ENCODE measurements at places on chromosomes 1 and 21.

DNA sequence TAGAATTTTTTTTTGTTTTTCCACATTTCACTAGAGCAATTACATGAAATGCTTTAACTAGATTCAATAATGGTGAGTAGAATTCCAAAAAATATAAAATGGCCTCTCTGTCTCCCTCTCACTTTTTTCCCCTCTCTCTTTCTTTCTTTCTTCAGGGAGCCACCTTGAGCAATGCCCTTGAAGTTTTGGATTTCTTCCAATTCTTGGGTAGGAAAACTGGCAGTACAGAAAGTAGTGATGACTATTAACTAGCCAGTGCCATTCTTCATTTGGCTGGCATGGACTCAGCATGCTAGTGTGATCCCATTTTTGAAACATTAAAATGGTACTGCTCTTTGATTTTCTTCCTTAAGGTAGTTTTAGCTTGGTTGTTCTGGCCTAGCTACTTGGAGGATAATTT lies 4.5 kb upstream of the FNBP1L start:
- no peak for DNase-seq

DNA sequence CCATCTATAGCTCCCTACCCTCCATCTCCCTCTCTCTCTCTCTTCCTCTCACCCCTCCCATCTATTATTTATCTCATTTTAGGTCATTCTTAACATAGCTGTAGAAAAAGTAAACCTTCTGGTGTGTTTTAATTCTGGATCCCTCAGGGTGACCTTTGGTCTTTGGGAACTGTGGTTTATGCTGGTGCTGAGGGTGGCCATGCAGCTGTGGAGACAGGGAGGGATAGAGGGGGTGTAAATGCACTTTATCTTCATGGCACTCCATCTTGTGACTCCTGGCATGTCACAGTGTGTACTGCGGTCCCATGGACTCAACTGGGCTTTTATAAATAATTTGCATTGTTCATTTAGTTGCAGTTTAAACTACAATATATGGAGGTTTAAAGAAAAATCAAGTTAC lies 50.2 kb upstream of the RUNX1 start:
- no peak for DNase-seq

GRCh38 chr1:3132660-3133059 lies 63.7 kb downstream of the PRDM16 start:
- no peak for DNase-seq

GRCh38 chr1:201252944-201253371 lies 30.3 kb upstream of the PKP1 start:
- no peak for DNase-seq

DNA sequence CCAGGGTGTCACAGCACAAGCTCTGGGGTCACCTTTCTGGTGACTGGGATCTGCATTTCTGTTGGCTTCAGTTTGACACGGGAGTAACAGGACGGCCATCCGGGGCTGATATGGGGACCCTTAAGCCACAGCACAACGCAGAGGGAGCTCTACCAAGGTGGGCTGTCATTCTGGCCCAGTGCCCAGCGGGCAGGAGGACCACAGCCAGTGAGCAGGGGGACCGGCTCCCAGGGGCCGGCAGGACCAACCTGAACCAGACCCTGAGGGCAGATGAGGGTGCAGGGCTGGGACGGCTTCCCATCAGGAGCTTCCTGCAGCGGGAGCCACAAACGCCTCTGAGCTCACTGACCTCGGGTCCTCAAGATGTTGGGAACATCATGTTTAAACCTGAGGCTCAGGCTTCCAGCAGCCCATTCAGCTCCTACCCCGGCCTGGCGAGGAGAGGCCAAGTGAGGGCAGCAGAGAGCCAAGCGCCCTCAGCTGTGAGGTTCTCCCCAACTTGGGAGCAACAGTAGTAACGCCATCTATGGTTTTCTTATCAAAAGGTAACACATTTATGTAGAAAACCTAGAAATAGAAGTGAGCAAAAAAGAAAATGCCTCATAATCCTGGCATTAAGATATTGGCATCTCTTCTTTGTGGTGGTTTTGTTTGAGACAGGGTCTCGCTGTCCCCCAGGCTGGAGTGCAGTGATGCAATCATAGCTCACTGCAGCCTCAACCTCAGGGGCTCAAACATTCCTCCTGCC lies 26.8 kb downstream of the TMEM201 start:
- no peak for DNase-seq

DNA sequence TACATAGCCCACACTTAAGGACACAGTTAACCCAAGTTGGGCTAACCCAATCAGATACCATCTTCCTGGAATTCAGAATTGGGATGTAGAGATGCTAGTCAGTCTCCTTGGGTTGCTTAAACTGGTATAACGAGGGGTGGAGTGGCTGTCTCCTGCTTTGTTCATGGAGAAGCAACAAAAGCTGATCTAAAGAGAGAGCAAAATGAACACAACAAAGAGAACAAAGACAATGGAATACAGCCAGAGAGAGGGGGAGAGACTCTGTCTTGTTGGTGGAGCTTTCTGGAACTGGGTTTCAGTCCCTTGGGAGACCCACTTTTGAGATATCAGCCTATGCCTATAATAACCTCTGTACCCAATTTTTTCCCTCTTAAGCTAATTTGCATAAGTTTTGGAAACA lies 138.1 kb downstream of the ATG4C start:
- DNase-seq, result no peak

- DNase-seq, result no peak
These were observed 484.8 kb downstream of the PTPRC start for GRCh38 chr1:199123615-199124014.

DNA sequence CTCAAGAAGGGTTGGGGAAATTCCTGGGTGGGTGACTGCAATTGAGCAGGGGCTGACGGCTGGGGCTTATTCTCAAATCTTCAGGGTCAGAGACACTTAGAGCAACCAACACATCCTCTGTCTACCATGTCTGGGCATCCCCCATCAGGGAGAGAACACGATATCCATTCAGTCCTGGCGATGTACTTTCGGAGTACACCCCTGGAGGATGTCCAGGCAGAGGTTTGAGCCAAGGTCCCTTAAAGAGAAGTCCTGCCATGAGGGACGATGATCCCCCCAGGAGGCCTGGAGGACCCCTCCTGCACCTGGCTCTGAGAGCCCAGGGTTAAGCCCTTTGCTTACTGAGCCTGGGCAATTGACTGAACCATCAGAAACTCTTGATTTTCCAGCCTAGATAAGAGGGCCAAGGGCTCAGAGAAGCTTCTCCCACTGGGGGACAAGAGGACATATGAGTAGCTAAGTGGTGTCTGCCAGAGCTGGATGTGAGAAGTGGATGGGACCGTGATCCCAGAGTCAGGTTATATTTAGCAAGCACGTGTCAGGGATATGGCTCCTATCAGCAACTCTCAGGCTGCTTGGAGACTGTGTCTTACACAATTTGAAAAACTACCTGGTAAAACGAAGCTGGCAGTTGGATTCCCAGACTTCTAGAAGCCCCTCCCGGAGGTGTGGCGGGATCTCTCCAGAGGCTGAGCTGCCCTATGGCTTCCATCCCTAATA lies 253.3 kb upstream of the VAMP3 start:
- no peak for DNase-seq

DNA sequence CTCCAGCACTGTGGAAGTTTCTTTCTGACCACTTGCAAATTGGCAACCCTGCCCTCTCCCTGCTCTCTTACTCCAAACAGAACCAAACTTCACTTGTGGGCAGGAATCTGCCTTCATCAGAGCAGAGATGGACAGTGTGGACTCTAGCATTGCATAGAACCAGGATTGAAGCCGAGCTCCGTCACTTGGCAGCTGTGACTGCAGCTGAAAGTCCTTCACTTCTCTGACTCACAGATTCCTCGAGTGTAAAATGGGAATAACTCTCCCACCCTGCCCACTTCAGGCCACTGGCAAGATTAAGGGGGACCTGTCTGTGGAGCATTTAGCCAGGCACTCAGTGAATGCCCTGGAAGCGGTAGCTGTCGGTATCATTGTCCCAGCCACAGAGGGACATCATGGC lies 75.7 kb upstream of the ZBTB40 start:
- DNase-seq, result no peak

- DNase-seq, result no peak
These were observed 61.4 kb downstream of the EIF2B3 start for GRCh38 chr1:44924835-44925464.

DNA sequence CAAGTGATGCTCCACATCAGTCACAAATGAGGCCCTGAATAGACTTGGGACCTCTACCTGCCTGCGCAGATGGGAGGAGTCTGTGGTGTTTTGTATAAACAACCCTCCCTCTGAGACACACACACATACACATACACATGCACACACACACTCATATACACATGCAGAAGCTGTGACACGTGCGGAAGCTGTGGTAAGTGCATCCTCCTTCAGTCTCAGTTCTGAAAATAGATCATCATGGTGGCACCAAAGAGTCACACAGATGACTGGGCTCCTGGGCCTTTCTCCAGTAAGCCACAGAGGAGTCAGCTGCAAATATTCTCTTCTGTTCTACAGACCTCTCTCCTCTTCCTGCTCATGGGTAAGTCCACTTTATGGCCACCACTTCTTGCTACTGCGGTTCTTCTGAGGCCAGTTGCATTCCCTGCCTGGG lies at the start of gene LY9:
Gene LY9 (plus strand): TSS at position 224 of the 433 bp plus-strand sequence. CDS start 14 bp downstream, at position 238.
- no peak for DNase-seq

- no peak for DNase-seq
These were observed 38.6 kb downstream of the DENND1B start for GRCh38 chr1:197736685-197737084.

GRCh38 chr1:40984066-40984465 lies 4.6 kb downstream of the CTPS1 start:
- no peak for DNase-seq

- DNase-seq, result no peak
These were observed 4.2 kb upstream of the COL6A1 start for GRCh38 chr21:45977396-45977795.

GRCh38 chr1:24385160-24385940 lies 28.2 kb downstream of the STPG1 start:
- DNase-seq, result no peak
